ENCODE measurements at places on chromosomes 5 and 9. TPM values are rescaled to one million over a fixed set of nuclear protein-coding genes. Genes with fewer than 3 reads are reported as not detected.

DNA sequence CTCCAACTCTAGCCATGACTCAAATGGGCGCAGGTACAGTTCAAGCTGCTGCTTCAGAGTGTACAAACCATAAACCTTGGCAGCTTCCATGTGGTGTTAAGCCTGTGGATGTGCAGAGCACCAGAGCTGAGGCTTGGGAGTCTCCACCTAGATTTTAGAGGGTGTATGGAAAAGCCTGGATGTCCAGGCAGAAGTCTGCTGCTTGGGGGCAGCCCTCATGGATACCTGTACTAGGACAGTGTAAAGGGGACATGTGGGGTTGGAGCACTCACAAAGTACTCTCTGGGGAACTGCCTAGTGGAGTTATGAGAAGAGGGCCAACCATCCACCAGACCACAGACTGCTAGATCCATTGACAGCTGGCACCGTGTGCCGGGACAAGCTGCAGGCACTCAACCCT is 273.5 kb upstream of the ST8SIA4 start:
- no peak for DNase-seq

DNA sequence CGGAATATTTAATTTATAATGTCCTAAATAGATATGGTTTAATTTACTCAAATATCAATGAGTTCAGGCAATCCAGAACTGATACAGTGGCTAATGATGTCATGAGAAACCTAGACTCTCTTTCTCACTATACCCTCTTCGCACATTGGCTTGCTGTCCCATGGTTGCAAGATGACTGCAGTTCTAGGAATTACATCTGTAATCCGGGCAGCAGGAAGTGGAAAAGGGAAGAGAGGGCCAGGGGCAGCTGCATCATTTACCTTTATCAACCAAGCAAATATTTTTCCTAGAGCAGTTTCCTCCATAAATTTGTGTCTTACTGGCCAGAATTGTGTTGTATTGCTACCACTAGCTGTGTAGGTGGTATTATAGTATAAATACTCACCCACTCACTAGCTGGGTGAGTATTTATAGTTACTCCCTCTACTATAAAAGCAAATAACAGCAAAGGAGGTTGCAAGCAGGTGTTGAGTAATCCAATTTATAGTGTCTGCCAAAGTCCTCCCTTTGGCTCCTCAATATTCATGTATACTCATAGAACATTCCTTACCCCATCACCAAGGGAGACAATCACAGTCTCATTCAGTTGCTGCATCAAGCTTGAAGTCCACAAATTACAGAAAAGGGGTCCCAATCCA is 168.8 kb downstream of the DROSHA start:
- no peak for DNase-seq

PCDHA1 gene
- not detected for polyA plus RNA-seq

GRCh38 chr5:55621229-55621628 is 86.5 kb upstream of the PLPP1 start:
- DNase-seq: no peak

GRCh38 chr5:131382407-131383395 is 118.8 kb downstream of the CDC42SE2 start:
- peak; percentile 36 for DNase-seq

HTR1A gene
- not detected for polyA plus RNA-seq

BAAT gene
- not detected for polyA plus RNA-seq

GRCh38 chr9:134565316-134565915 is 76.2 kb upstream of the COL5A1 start:
- DNase-seq: no peak

GRCh38 chr5:163880302-163880701 is 374.9 kb downstream of the MAT2B start:
- DNase-seq: no peak

- DNase-seq: no peak
Observed at GRCh38 chr5:124132843-124133242, 613.6 kb downstream of the ZNF608 start.

GRCh38 chr5:161547406-161547737 is 847 bp upstream of the GABRB2 start:
- no peak for DNase-seq

- no peak for DNase-seq
Observed at GRCh38 chr5:82820961-82821845, 256.0 kb downstream of the TMEM167A start.

- no peak for DNase-seq
Observed at GRCh38 chr5:78591972-78592700, 56.4 kb downstream of the LHFPL2 start.

- DNase-seq: peak; percentile 27
Observed at GRCh38 chr9:73151653-73152542, at the start of gene ANXA1. Gene ANXA1 (plus strand): TSS chr9:73151865. CDS start chr9:73158536, 6,671 bp downstream.

DNA sequence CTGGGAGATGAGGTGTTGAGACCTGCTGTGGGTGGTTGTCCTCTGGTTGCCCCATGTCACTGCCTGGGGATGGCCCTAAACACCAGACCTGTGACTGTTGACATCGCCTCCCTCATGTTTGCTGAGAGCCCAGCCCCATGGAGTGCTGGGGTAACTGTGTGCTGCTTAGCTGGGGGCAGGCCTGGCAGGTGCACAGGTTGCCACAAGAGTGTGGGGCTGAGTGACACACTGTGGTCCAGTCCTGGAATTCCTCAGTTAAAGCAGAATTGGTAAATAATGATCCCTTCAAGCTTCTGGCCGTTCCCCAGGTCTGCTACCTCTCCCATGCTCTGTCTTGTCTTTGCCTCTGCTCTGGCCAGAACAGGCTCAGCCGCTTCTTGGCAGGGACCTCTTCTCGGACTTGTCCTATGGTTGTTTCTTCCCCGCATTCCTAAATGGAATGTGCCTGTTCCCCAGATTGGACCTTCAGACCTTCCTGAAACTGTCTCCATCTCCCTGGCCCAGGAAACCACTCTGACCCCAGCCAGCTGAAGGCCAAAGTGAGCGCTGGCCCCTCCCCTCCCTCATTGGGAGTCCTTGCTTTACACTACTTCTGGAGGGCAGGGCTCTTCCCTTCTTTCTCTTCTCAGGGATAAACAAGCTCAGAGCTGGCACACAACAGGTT is 61.2 kb upstream of the PITX1 start:
- DNase-seq: no peak

DNA sequence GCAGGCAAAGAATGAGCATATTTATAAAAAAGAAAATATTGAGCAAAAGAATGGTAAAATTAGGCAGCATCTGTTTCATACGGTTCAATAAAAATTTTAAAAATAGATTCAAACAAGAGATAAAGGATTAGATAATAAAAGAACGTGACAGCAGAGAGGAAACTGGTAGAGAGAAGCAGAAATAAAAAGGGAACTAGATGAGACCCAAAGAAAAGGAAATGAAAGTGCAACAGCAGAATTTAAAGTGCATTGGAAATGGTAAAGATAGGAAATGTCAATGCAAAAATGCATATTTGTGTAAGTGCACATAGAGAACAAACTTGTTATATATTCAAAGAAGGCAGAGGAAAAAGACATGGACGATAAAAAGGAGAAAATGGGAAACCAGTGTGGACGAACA is 70.2 kb downstream of the SUSD1 start:
- DNase-seq: no peak

Data from naive thymus-derived CD8-positive, alpha-beta T cell (primary cell).